ENCODE measurements at places on chromosomes 5 and 9.

DNA sequence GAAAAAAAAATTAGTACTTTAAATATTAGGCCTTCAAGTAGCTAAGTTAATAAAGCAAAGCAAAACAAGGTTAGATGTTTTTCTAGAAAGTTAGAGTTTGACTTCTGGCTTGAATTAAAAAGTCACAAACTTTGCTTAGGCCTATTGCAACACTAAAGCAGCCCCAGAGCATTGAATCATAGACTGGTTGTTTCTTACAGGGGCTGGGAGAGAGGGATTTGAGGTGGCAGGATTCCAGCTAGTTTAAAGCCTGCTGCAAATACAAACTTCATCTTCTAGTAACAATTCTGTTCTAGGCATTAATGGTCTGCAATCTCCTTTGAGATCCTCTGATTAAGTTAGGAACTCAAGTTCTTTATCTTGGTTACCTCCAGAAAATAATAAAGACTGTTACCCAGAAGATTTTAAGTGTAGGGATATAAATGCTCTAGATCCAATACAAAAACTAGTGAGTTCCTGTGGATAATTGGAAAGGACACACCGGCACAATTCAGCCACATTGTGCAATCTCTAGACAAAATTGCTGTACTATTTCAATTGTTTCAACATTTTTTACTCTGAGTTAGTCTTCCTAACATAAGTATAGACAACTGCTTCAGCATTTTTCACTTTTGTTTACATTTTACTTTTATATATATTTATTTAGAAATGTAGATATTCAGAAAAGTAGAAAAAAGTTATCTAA lies 12.6 kb downstream of the OR13C5 start:
- peak; percentile 19 for DNase-seq

DNA sequence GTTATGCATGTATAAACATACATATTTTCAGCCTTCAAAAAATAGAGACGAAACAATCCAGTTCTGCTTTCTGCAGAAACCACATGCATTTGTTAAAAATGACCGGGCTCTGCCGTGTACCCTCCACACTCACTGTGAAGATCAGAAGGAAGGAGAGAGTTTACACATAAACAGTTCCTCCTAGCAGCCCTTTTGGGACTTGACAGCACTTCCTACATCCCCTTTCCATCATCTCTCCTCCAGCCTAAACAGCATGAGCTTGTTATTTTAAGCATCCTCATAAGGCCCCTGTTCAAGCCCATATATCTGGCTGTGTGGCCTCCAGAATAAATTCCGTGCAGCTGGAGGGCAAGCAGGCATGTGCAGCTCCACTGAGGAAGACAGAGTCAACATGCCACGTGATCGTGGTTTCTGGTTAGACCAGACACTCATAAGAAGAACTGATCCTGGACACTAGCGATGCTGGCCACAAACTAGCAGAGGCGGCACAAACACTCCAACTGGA lies 42.2 kb downstream of the NIPAL4 start:
- no peak for DNase-seq

- no peak for DNase-seq
Observed at GRCh38 chr5:72505016-72505415, 2.2 kb downstream of the ZNF366 start.

DNA sequence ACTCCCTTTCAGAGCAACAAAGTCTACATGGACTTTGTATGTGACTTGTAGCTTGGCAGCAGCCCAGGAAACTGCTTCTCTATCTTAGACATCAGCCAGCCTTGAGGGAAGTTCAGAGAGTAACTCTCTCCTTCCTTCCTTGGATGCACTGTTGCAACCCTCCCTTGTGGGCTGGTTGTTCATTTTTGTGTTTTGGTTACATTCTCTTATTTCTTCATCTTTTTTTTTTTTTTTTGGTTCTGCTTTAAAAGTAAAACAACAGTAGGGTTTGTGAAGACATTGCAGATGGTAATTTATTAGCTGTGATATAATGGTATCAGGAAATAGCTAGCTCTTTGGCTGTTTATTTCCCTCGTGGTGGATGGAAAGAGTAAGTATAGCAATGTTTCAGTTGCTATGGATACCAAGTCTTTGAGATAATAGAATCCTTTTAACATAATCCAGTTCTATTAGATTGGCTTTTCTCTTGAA lies 97.9 kb upstream of the MAMDC2 start:
- peak; percentile 43 for DNase-seq

- DNase-seq, result no peak
Observed at GRCh38 chr5:6159832-6160430, 218.4 kb downstream of the MED10 start.

DNA sequence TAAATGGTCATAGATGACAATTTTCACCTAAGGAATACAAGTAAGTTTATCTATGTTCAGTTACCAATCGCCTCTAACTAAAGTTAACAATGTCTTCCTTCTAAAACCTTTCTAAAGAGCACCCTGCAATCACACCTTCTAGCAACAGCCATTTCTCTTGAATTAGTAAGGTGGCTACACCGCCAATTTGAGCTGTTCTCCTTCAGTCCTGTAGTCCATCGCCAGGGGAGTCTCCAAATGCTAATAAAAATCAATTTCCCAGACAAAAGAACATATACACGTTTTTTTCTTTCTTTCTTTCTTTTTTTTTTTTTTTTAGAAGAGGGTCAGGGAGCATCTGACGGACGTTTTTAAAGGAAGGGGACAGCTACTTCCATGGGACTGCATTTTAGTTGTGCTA lies 729 bp upstream of the RORB start:
- DNase-seq, result no peak

- DNase-seq, result no peak
Observed at GRCh38 chr9:14014218-14014617, 299.7 kb downstream of the NFIB start.

GRCh38 chr9:2093920-2094597 lies 78.9 kb downstream of the SMARCA2 start:
- peak; percentile 70 for DNase-seq

GRCh38 chr9:37449862-37450632 lies 15.2 kb downstream of the ZBTB5 start:
- no peak for DNase-seq

DNA sequence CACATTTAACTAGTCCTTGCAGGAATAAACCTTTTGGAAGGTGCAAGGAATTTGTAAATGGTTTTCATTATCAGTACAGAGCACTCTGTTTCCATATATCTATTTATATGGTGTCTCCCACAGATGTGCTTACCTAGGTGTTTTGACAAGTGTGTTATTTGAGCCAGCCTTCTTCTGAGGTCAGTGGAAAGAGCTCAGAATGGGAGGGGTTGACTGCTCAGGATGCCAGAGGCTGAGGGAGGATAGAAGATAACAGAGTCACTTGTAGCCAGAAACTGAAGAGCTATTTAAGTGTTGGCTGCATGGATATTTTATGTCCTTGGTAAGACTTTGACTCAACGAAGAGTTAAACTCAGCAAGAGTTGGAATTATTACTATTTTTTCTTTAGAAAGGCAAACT lies 5.0 kb downstream of the CMYA5 start:
- no peak for DNase-seq

DNA sequence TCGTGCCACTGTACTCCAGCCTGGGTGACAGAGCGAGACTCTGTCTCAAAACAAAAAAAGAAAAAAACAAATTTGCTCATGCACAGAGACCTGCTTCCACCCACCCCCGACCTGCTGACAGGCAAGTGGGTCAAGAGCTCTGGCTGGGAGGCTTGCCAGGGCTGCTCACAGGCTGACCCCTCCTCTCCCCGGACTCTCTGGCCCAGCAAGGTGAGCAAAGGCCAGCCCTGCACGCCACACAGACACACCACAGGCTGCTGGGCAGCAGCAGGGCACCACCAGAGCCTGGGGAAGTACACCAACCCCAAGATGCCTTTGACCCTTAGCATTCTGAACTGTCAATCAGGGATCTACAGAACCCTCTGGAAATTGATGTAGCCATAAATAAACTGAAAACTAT lies 29.2 kb downstream of the NSUN2 start:
- DNase-seq, result no peak

DNA sequence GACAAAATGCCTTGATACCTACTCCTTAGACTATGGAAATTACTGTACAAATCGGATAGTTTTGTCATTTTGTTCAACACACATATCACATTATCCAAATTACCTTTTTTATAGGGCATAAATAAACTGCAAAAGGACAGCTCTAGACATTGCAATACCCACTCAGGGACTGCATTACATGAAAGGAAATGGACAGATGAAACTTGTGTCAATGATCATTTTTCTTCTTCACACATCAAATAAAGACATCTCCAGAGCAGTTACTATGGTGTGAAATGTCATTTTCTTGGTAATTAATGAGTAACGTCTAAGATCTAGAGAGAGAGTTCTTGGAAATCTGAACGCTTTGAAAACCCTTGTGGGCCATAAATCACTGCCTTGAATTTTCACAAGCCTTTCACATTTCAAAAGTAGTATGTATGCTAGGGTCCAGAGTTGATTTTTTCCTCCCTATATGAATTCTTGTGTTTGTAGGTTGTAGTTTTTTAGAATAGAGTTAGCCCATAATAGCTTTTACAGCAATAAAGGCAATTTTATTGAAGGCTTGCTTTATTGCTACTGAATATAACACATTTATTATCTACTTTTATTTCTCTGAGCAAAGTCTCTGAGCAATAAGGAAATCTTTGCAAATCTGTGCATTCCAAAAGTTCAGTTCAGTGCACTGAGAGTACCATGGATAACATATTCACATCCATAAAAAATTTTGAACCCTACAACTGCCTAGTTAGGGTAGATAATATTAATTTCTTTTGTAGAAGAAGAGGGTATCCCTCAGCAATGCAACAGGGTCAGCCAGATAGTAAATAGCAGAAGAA lies 358.0 kb upstream of the PCSK5 start:
- no peak for DNase-seq

All from AG20443 (cell line).